Left lung (tissue), 14 donors: ENCODE measurements at places on chromosomes 6 and 20. TPM values are rescaled to one million over a fixed set of nuclear protein-coding genes. Genes with fewer than 3 reads are reported as not detected.

Gene C6orf132
- polyA plus RNA-seq, result 3.8 TPM

DNA sequence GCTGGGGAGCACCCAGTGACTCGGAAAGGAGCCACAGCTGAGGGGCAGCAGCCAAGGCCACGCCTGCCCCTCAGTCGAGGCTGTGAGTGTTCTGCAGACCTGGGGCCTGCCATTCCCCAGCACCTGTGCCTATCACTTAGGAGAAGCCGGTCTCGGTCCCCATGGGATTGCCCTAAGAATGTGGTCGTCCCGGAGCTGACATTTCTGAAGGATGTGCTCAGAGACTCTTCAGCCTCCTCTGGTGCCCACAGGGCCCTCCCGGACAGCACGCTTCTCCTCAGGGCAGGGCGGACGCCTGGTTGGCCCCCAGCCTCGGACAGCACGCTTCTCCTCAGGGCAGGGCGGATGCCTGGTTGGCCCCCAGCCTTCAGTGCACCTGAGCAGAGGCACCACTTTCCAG, 223.9 kb downstream of the ERMARD start:
- DNase-seq, result no peak

DNA sequence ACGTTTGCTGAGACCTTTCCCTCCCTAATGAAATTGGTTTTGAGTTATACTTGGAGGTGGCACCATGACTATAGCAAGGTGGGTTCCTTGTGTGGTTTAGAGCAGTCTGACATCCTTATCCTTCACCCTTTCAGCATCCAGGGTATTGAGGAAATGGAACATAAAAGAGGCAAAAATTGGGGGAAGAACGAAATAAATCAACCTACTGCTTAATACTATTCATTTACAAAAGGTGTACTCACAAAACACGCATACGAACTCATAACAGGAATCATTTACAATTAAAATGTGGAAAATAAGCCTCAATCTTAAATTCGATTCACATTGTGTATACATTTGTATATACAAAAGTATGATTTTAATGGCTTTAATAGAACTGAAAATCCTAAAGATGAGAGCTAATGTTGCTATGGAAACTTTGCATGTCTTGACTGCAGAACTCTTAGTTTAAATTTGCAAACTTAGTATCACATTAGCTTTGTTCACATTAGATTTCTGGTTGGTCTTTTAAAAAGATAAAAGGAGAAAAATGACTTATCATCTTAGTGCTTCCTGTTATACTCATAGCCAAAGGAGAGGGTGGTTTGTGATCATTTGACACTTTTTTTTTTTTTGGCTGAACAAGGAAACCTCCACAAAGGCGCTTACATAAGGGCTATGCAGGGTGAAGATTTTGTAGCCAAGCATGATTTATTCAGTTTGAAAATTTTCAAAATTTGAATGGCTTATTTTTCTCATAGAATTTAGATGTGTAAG, 76.1 kb upstream of the ATXN1 start:
- no peak for DNase-seq

DNA sequence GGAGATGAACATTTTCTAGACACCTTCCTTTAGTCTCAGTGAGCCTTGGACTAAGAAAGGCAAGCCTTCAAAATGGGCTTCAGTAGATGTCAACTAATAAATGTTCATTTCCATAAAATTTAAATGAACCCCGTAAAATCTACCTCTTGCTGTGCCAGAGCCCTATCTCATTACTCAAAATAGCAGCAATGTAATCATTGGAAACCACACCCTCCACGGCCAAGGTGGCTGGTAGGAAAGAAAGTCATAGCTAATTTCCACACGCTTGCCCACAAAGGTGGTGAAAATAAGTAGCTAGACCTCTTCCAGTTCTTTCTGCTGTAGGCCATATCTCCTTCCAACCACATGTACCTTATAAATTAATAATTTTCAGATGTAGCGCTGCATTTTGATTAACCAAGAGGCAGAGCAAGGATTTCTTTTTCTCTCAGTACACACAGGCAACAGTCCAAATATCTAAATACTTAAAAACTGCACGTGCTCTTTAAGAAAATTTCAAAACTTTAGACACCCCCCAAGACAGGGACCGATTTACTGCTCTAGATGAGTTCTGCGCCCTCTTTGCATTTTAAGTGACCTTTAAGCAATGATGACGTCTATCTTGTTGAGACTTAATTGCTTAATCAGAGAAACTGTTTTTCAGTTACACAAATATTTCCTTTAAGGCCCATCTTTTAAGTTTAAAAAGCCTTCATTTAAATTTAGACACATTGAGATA, 290.8 kb downstream of the ZNF217 start:
- no peak for DNase-seq

- no peak for DNase-seq
Measured at GRCh38 chr6:66418906-66419305, 711.9 kb upstream of the EYS start.

DNA sequence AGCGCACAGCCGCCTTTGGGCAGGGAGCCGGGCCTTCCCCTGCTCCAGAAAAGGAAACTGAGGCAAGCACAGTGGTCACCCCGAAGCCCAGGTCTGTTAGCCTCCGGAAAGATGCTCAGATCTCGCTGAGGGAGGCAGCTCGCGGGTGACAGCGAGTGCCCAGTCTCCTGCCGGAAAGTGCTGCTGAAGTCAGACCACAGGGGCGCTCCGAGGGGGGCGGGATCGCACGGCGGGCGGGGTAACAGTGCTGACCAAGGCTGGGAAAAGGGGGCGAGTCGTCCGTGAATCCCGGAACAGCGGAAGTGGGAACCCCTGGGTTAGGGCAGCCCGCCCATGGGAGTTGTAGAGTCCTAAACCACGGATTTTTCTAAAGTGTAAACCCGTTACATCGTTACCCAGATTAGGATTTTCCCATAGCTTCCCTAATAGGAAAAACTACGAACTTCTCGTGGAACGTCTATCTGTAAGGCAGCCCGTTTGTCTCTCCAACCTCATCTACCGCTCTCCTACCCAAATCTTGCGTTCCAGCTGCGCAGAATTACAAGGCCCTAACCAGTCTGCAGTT, 504 bp downstream of the VPS16 start:
- DNase-seq, result peak; percentile 66

DNA sequence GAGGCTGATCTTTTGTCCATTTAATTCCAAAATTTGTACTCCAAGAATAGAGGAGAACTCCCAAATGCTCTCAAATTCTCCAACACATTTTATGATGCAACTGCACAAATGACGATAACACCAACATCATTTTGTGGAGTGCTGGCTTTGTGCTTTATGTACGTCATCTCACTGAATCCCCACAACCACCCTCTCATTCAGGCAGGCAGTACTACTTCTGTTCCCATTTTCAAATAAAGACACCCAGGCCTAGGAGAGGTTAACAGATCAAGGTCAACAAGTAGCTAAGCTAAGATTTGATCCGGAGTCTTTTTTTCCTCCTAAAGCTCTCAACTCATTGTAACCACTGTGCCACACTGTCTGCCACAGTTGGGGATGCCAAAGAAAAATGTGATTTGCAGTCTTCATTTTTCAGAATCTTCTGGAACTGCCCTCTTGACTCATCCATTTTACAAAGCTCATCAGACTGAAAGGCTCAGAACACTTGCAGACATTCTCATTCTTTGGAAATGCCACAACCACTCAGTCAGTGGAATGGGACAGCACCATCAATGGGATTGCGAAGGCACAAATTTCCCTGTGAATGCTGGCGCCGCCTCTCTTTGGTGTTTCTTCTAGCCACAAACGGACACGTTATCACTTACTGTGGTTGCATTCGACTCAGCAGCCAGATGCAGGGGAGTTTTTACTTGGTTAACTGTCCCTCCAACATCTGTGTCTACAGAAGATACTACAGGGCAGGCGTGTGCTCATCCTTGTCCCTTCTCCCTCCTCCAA, 184.4 kb downstream of the GJA10 start:
- DNase-seq, result no peak
